ENCODE measurements at places on chromosomes 4 and X.

DNA sequence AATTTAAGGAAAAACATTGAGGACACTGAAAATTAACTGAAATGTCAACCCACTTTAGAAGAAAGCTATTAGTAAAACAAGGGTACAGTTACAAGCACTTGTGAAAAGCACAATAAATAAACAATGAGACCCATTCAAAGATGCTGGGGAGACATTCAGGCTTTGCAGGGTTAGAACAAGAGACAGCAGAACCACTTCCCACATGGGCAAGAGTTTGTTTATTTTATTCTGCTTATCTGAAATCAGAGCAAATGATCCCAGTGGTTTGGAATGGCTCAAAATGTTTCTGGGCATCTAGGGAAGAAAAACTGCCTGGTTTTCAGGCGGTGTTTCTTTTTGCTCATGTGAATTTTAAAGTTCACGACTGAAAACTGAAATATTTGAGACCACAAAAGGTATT lies 42.4 kb downstream of the PPP3CA start:
- H3K27ac ChIP-seq, result no peak overlapping the region
- no peaks in the 10 kb centered on the region for H3K27me3 ChIP-seq
- no peak overlapping the region for H3K4me3 ChIP-seq
- no peaks in the 10 kb centered on the region for H3K36me3 ChIP-seq
- H3K4me1 ChIP-seq, result peaks cover 4% of the 10 kb centered on the region

DNA sequence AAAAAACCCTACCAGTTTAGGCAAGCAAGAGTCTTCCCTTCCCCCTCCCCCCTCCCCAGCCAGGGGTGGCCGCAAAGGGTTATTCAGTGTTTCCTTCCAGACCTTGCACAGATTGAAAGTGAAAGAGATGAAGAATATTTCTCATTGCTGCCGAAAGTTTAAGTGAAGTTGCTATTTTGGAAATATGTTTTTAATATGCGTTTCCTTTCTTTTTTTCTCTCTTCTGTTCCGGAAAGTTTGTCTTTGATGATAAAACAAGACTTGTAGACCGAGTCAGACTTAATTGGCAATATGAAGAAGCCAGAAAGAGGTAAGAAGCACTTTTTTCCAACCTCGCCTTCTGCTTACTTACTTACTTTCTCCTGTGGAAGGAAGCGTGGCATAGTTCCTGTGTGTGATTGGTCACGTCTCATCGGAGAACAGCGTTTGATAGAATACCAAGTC lies 58.5 kb upstream of the CLCN4 start:
- H3K27me3 ChIP-seq, result no peaks in the 10 kb centered on the region
- no peaks in the 10 kb centered on the region for H3K36me3 ChIP-seq
- peak overlapping the region; percentile 54 for H3K4me3 ChIP-seq
- DNase-seq, result peak; percentile 27
- peaks cover 8% of the 10 kb centered on the region for H3K4me1 ChIP-seq

- no peak overlapping the region for H3K27ac ChIP-seq
- no peak overlapping the region for H3K4me3 ChIP-seq
Measured at GRCh38 chr4:11261066-11261850, 167.4 kb downstream of the HS3ST1 start.

DNA sequence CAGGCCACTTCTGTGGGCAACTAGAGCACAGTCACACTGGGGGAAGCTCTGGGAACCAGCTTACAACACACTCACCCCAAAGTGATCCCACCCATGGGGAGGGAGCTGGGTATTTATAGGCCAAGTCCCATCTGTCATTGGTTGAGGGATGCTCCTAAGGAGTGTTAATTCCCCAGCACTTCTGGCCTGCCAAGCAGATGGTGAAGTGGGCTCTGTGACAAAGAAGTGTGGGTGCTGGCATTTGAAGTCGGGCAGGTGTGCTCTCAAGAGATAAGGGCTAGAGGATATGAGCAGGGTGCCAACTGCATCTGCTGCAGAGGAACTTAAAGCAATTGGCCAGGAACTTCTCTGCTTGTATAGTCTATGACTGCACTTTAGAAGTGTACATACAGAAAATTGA lies 30.9 kb downstream of the PTCHD1 start:
- H3K4me1 ChIP-seq, result no peaks in the 10 kb centered on the region
- H3K27ac ChIP-seq, result no peak overlapping the region
- no peaks in the 10 kb centered on the region for H3K36me3 ChIP-seq
- no peaks in the 10 kb centered on the region for H3K27me3 ChIP-seq

GRCh38 chr4:54238389-54238788 lies 9.3 kb downstream of the PDGFRA start:
- DNase-seq, result no peak
- H3K4me3 ChIP-seq, result no peak overlapping the region
- H3K36me3 ChIP-seq, result no peaks in the 10 kb centered on the region
- H3K4me1 ChIP-seq, result peaks cover 6% of the 10 kb centered on the region

DNA sequence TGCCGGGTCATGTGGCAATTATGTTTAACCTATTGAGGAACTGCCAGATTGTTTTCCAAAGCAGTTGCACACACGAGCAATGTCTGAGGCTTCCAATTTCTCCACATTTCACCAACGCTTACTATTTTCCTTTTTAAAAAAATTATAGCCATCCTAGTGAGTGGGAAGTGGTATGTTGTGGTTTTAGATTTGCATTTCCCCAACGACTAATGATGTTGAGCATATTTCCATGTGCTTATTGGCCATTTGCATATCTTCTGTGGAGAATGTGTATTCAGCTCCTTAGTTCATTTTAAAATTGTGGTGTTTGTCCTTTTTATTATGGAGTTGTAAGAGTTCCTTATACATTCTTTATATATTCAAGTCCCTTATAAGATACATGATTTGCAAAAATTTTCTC lies 60.2 kb downstream of the MTMR1 start:
- no peaks in the 10 kb centered on the region for H3K27me3 ChIP-seq
- no peaks in the 10 kb centered on the region for H3K4me1 ChIP-seq
- no peak overlapping the region for H3K4me3 ChIP-seq
- H3K27ac ChIP-seq, result no peak overlapping the region
- H3K36me3 ChIP-seq, result peaks cover 25% of the 10 kb centered on the region

DNA sequence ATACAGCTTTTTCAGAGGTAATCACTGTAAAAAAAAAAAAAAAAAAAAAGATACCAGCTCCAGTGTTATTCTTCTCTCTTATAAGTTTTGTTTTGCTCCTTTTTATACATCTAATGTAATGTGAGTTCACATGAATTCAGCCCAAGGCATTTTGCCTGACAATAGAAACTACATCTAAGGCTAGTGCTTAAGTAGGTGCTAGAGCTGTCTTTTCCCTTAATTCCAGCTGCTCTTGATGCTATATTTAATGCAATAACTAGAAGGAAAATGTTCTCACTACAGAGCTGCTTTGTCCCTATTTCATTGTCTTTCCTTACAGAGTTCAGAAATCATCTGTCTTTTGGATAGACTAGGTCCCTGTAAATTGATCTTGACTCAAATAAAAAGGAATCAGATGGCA lies 150.1 kb downstream of the NAA11 start:
- H3K36me3 ChIP-seq, result no peaks in the 10 kb centered on the region
- H3K27me3 ChIP-seq, result no peaks in the 10 kb centered on the region

- H3K4me3 ChIP-seq, result no peak overlapping the region
- H3K4me1 ChIP-seq, result no peaks in the 10 kb centered on the region
- H3K27me3 ChIP-seq, result no peaks in the 10 kb centered on the region
Measured at GRCh38 chrX:48636301-48636700, 39.0 kb downstream of the WDR13 start.

DNA sequence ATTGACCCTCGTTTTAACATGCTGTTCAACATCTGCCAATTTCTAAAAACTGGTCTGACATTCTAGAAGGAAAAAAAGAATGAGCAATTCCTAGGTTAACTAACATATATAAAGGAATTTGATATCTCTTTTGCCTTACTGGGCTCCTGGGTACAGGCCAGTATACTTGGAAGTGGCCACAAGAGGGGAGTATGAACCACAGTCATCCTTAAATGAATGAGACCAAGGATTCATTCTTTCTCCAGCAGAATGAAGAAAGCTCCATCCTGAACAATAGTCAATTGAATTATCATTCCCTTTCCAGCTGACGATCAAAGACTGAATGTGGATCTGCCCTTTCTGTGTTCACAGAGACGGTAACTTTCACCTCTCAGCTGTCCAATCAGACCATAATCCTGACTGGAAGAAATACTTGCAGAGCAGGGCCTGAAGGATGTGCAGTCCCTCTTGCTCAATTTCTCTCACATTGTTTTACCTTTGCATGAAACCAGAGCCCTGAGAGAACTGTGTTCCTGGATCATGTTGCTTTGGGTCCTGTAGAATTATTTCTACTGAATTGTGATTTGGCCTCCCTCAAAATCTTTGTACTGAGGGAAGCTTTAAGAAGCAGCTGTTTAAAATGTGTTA lies 14.8 kb upstream of the SPARCL1 start:
- H3K36me3 ChIP-seq, result no peaks in the 10 kb centered on the region
- DNase-seq, result no peak
- H3K4me1 ChIP-seq, result no peaks in the 10 kb centered on the region
- H3K27ac ChIP-seq, result no peak overlapping the region

- H3K27me3 ChIP-seq, result no peaks in the 10 kb centered on the region
- peaks cover 50% of the 10 kb centered on the region for H3K4me1 ChIP-seq
- H3K36me3 ChIP-seq, result no peaks in the 10 kb centered on the region
- H3K27ac ChIP-seq, result peak overlapping the region; percentile 70
Measured at GRCh38 chrX:13001961-13002671, 27.2 kb downstream of the TMSB4X start.

All from effector memory CD4-positive, alpha-beta T cell (primary cell).